Naive thymus-derived CD4-positive, alpha-beta T cell (primary cell): ENCODE measurements at places on chromosomes 6 and 20. TPM values are rescaled to one million over a fixed set of nuclear protein-coding genes. Genes with fewer than 3 reads are reported as not detected.
A peak's percentile ranks its signal among the peaks of the same experiment; 100 is the strongest.

GRCh38 chr20:62571669-62572344 is 70.5 kb upstream of the SLCO4A1 start:
- no peak for DNase-seq

GRCh38 chr6:75882734-75883133 is 133.7 kb downstream of the MYO6 start:
- no peak for DNase-seq

GRCh38 chr6:41182069-41183034 is 18.6 kb downstream of the TREML2 start:
- peak; percentile 34 for DNase-seq

- no peak for DNase-seq
Measured at GRCh38 chr6:169935348-169935718, 183.9 kb downstream of the ERMARD start.

GRCh38 chr6:56259234-56260077 is 12.1 kb upstream of the COL21A1 start:
- DNase-seq: no peak

DNA sequence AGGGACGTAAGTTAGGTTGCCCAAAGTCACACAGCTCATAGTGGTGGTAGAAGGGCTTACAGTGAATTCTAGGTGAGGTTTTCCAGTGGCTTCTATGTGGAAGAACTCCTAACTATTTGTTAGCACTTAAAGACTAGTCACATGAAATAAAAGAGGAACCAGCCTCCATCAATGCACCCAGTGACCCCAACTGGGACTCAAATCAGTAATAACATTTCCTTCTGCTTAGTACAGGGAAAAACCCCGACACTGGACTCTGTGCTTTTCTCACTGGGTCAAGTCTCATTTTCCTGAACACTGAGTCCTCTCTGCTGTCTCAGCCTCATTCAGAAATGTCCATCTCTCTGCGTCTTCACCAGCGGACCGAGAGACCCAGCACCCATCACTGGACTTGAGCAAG is 89.2 kb downstream of the SLC22A23 start:
- DNase-seq: no peak

DNA sequence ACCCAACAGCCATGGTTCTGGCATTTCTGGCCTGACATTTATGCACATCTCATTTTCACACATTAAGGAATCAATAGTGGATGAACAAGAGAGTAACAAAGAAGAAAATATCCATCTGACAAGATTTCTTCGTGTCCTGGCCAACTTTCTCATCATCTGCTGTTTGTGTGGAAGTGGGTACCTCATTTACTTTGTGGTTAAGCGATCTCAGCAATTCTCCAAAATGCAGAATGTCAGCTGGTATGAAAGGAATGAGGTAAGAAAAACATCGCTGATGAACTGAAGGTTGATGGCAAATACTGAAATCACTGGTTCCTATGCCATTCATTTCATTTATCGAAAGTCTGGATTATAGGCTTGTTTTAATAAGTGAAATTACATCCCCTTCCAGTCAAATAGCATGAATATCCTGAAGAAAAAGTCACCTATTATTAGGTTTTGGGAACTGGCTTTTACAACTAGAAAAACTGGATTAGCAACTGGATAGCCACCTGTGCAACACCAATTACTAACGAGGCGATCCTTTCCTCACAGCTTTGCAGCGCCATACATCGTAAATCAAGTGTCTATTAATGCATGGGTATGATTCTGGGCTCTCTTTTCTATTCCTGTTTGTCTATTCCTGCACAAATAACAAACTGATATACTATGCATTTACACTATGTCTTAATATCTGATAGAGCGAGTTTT is 50.2 kb upstream of the NOP56 start:
- DNase-seq: no peak

DNA sequence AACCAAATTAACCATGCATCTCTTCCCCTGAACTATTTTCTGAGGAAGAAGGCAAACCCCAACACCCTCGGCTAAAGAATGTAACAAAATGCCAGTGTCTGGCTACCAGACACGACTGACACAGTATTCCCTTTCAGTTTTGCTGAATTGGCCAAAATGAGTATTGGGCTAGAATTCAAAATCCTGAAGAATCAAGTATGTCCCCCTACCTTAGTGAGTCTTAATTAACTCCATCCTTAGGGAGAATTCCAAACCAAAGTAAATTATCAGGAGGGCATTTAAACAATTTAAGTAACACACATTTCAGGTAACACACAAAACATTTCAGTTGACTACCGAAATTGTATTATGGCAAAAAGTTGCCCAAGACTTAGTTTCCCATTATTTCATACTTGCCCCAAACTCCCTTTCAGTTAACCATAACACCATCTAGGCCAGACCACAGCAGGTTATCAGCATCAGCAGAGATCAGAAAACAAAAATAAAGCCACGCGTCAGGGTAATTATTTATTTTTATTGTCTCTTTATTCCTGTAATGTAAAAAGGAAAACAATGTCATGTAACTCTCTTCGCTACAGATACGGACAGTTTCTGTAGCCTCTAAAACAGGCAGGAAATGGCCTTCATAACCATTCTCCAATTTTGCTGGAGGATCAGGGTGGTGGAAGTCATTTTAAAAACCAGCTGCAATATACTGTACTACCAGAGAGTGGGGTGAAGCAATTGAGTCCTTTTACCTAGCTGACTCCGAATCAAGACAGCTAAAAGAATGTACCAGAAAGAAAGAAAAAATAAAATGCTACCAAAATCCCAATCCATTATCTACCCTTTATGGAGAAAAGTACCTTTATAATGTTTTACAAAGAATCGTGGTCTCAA is 1.9 kb downstream of the SNX5 start:
- peak; percentile 37 for DNase-seq

DNA sequence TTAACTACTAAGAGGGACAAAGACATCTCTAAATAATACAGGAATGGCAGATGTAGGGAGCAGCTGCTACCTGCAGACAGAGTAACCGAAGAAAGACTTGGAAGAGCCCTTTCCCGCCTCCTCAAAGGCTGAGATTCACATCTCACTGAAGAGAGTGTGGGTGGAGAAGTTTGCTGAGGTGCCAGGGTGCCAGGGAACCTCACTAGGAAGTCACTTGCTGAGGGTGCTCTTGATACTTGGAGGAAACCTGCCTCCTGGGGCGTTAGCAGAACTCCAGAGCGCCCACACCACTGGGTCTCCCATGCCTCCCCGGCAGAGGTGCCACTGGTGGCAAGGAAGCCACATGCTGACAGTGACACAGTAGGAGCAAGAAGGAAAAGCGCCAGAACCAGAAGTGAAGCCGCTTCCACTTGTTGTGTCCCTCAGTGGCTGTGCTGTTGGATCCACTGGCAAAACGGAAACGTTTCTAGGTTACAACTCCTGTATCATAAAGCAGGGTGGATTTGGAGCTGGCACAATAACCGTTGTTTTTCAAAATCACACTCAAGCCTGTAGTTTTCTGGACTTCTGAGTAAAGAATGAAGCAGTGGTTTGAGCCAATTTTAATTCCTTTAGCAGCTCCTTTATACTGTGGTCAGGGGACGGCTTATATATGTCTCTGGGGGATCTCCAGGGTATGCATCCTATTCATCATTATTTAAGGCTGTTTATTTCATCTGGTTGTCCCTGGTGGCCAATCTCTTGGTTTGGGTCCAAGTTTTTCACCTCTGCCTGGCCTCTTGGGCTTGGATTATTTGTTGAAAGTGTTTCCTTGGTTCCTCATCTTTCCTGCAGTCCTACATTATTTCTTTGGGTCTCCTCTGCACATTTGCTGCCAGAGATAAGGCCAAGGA is 64.5 kb downstream of the CDC5L start:
- no peak for DNase-seq

- DNase-seq: no peak
Measured at GRCh38 chr6:81480139-81480538, 272.3 kb downstream of the TENT5A start.

MMP24OS gene
- 43.4 and 43.8 TPM in 2 replicates for total RNA-seq

HDAC2 gene
- total RNA-seq: 54.7 TPM

CST7 gene
- 1.4 TPM for total RNA-seq

ZNF322 gene
- 20.8 TPM for total RNA-seq

RIMS1 gene
- total RNA-seq: not detected

KCNK16 gene
- total RNA-seq: not detected

SLC13A3 gene
- 0.41 TPM for total RNA-seq

C6orf58 gene
- total RNA-seq: not detected
